ENCODE measurements at places on chromosomes 7 and 10.

DNA sequence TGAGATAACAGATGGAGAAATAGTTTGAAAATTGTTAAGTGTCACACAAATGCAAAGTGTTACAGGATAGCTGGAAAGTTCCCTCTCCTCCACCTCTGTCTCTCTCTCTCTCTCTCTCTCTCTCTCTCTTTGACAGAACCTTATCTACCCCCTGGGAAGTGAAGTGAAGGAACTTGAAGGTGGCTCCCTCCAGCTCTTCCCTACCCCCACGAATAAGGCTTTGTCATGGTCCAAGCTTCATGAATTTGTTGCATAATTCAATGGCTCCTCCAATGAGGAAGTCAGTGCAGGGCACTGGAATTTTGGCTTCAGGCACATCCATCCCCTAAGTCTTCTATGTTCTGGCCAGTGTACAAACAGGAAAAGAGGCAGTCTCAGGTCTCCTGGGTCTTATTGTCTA is 66.4 kb downstream of the CDHR3 start:
- DNase-seq = no peak

DNA sequence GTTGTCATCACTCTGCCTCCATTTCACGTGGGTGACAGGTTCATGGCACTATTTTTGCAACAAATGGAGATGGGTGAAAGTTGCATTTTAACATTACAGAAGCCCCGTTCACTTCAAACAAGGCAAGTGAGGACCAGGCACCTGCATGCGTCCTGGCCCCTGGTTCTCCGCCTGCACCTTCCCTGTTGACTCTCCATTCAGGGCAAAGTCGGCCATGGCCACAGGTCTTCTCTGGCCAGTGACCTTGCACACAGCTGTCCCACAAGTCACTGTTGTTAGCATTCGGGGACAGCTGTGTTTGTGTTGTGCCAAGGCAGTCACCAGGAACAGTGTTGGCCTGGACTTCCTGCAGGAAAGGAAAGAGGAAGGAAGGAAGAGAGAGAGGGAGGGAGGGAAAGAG is 554.9 kb downstream of the TCERG1L start:
- DNase-seq = no peak

DNA sequence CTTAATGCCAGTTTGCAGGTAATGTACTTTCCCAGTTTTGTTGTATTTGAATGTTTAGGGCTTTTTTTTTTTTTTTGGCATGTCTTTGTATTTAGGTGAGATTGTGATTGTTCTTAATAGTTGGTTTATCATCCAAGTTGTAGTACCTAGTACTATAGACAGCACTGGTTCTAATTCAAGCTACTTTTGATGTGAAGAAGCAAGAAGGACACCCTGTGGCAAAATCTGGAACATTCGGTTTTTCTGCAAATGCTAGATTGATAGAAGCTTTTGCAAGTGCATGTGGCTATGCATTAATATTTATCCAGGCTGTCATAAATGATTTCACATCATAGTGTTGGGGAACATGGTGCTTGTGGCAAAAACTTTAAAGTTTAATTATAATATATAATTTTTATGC is 248.9 kb downstream of the FOXP2 start:
- no peak for DNase-seq

DNA sequence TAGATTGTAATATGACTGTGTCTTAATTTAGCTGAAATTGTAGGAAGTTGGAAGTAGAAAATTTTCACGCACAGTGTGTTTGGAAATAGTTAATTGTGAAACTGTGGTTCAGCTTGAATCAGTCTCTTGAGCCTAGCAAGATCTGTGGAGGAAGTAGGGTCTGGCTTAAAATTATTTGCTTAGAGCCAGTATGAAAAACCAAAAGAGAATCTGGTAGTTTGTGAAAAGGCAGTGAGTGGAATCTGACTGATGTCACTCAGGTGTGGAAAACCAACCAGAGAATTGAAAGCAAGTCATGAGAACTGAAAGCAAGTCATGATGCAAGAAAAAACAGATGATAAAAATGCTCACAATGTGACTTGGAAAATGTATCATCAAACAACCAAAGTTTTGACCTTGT is 11.5 kb downstream of the LIPJ start:
- no peak for DNase-seq

DNA sequence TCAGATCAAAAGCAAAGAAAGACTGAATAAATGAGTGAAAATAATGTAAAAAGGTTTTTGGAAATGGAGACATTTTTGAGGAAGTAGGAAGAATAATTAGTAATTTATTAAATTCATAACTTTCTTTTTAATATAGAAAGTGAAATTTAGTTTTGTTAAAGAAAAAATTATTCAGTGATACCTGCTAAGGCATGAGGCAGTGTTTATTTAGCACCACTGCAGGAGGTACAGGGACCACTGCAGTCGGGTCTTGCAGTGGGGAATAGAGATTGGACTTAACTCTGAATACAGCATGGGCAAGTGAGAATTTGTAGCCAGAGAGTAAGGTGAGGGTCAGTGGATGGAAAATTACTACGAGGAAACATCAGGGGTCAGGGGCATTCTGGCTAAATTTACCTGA is 39.9 kb downstream of the TPST1 start:
- no peak for DNase-seq

DNA sequence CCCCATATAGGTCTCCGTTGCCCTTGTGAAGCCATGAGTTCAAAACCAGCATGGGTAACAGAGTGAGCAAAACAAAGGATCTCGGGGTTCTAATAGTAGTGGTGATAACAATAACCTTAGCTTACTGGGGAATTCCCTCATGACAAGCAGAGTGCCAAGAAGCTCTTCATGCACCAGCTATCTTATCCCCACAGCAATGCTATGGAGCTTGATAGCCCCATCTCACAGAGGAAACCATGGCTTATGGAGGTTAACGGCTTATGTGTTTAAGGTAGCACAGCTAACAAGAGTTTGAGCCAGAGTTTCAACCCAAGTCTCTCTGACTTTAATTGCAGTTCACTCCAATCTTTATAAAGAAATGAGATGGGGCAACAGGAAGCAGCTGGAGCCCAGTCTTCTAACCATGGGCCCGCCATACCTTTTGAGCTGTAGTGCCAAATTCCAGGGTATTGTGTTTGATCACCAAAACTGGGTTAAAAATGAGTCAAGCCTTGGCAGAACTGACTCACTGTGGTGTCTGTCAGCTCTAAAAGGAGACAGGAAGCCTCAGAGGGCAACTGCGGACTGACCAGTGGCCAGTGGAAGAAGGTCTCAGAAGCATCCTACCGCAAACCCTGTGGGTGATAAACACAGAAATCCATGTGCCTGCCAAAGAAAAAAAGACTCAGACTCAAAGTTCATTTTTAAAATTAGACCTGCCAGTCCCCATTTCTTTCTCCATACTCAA is 16.5 kb upstream of the PLAU start:
- peak; percentile 81 for DNase-seq

- no peak for DNase-seq
These were observed 73.1 kb downstream of the LANCL2 start for GRCh38 chr7:55438085-55438756.

DNA sequence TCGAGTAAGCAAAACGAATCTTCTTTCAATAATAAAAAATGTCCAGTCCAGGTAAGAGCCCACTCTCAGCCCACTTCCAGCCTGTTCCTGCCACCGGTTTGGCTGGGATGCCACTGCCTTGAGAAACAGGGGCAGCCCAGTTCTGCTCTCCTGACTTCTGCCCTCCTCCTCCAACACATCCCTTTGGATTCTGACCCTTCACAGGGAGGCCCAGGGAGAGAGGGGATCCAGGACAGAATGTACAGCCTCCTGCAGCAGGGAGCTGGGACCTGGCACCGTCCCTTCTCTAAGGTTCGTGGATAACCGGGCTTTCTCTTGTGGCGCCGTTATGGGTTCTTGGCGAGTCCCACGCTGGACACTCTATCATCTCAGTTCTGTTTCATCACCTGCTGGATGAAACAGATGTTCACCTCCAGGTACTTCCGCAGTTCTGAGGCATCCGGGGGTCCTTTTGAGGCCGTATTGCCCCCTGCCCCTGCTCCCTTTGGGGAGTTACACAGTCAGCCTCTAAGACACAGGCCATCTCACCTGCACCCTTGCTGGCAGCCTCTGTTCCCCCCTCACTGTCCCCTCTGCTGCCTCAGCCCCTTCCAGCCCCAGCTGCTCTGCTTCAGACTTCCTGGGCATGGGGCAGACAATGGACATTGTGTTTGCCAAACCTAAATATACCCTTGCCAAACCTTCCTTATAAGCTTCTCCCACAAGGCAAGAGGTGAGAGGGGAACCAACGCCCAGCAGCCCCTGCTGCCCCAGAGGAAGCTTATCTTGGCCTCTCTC is 203.8 kb upstream of the ZMIZ1 start:
- DNase-seq = no peak

GRCh38 chr7:66768865-66769832 is 28.6 kb downstream of the RABGEF1 start:
- no peak for DNase-seq

DNA sequence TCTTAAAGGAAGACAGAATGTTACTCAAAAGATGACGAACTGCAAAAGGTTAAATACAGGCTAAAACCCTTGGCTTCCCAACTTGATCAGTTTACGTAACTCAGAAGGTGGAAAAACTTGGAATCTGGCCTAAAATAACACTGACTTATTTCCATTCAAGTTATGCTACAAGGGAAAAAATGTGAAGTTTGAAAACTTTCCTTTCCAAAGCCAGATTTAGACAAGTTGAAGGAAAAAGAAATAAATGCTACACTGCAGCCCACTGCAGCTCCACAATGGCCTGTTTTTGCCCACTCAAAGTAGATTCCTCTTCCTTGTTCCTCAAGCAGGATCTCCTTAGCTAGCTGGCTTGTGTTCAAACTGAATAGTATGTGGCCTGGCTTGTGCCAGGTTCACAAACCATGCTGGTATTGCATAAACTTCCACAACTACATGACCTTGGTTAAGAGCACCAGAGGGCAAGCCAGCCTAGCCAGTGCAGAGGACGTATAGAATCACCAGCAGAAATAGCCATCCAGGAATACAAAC is 166.2 kb downstream of the CPEB3 start:
- no peak for DNase-seq

DNA sequence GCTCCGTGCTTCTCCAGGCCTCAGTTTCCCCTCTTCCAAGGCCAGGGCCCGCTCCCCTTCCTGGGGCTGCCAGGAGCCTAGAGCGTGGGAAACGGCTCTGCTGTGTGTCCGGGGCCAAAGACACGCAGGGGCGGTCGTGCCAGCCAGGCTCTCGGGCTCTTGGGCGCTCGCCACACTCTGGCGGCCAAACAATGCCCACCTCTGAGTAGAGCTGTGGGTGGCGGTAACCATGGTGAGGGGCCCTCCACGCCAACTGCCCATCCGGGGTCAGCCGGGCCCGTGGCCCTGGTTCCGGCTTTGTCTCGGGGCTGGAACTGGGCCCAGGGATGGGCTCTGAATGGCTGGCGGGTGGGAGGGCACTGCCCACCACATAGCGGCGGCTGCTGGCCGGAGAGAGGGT is 16.0 kb downstream of the GRIFIN start:
- no peak for DNase-seq

- DNase-seq = no peak
These were observed 51.4 kb upstream of the PFKFB3 start for GRCh38 chr10:6151087-6151977.

DNA sequence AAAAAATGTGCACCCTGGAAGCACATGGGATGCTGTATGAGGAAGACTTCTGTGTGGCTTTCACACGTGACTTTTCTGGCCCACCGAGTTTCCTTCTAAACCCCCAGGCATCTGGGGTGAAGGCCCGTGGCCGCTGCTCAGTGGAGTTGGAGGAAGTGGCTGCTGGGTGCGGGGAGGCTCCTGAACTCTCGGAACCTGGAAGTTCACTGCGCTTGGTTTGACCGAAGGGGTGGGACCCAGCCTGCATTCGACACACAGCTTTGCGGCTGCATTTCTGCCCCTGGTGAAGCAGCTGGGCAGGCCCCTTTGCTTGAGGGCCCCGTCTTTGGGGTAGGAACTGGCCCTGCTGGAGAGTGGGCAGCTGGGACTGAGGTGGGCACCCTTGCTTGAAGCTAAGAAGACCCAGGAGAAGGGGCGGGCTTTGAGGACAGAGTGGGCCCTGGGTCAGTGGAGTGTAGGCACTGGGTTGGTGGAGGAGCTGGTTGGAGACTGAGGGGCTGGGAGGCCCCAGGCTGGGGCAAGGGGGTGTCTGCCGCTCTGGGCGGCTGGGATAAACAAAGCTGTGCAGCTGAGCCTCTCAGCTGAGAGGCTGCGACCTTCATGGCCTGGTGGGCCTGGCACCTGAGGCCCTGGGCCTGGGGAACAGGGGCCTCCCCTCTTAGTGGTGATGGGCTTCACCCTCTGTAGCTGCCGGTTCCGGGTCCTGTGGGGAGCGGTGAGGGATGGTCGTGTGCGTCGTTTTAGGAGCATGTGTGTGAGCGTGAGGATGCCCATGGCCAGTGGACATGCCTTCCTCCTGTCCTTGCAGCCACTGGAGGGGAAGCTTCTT is 78.0 kb downstream of the INPP5A start:
- DNase-seq = no peak

GRCh38 chr10:91210435-91210834 is 10.0 kb upstream of the PCGF5 start:
- no peak for DNase-seq

DNA sequence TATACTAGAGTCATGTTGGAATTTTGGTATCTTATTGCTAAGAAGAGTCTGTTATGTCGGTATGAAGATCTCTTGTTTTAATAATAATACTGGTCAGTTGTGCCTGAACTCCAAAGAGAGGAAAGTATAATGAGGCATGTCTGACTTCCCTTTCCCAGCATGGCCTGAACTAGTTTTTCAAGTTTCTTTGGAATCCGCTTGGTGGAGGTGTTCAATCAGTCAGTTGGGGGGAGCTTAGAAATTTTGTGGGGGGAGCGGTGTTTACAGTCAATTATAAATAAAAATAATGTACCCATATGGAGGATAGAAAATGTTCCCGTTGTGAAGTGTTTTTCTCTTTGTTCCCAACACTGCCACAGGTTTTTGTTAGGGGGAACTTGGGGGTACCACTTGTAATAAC is 1.5 kb upstream of the TRDMT1 start:
- DNase-seq = no peak

GRCh38 chr7:106640368-106641141 is 20.4 kb downstream of the CCDC71L start:
- no peak for DNase-seq

GRCh38 chr10:104300736-104301292 is 31.8 kb downstream of the GSTO2 start:
- DNase-seq = peak; percentile 91

DNA sequence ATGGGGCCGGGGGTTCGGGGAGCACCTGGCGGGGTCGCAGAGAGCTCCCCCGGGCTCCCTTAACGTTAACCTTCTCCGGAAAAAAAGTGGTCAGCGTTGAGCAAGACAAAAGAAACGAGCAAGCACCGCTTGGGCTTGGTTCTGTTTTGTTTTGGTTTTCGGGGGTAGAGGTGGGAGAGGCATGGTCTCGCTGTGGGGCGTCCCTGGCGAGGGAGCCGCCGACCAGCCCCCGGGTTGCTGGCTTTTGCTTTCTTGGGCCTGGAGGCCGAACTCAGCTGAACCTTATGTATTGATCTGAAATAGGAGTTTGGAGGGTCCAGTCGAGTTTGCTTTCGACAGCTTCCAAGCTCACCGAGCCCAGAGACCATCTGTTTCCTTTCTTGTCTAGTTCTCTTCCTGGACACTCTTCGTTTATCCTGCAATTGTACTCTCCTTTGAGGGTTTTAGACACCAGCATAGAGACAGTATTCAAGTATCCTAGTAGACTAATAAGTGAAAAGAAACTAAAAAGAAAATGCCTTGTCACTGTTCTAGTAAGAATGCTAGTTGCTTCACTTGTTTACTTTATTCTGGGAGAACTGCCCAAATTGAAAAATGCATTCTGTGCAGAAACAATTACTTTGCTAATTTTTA is 980 bp downstream of the FHIP2A start:
- peak; percentile 20 for DNase-seq

- no peak for DNase-seq
These were observed 350.1 kb upstream of the MKI67 start for GRCh38 chr10:128476368-128476725.

- no peak for DNase-seq
These were observed 28.0 kb downstream of the GUSB start for GRCh38 chr7:65953890-65954450.
